ENCODE measurements at places on chromosomes 12 and 14.
A peak's percentile ranks its signal among the peaks of the same experiment; 100 is the strongest.

GRCh38 chr12:90575995-90576394 is 379.0 kb downstream of the CCER1 start:
- no peak for DNase-seq

- no peak for DNase-seq
Observed at GRCh38 chr14:100222224-100223093, 16.5 kb upstream of the YY1 start.

DNA sequence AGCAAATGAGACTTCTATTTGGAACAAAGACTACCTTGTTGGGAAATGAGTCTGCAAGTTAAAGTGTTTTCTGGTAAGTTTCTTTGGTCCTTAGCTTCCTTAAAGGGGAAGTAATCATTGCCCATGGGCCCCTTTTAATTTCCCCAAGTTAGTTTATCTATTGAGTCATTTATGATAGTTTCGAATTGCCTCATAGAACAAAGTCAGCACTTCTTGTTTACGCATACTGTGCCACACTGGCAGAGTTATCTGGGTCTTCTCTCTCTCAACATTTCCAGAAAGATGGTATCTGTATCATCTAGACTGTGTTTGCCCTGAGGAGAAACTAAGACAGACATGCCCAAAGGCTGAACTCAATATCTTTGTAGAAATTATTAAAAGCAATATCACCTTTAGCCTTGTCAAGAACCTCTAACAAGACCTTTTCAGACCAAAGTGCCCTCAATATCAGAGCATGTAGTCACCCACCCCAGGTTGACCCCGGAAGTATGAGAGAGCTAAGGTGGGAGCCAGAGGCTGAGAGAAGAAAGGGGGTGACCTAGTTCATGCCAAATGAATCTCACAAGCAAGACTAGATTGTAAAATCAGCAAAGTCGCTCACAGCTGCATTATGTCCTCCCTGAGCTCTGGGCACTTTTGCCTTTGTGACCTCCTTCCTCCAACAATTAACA is 40.0 kb downstream of the GPR65 start:
- no peak for DNase-seq

DNA sequence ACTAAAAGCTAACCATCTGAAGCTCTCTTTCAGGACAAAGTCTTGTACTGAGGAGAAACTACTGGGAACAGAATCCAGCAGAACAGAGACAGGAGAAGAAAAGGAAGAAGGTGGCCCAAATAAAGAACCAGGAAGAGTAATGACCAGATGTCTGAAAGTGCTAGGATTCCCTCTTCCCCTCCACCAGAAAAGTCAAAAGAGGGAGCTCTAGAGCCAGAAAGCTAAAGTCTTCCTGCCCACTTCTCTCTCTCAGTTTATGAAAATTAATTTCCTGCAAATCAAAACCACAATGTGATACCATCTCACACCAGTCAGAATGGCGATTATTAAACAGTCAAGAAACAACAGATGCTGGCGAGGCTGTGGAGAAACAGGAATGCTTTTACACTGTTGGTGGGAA is 47.2 kb downstream of the SPPL3 start:
- no peak for DNase-seq

GRCh38 chr14:104105071-104105821 is 19.7 kb downstream of the ASPG start:
- DNase-seq = no peak

DNA sequence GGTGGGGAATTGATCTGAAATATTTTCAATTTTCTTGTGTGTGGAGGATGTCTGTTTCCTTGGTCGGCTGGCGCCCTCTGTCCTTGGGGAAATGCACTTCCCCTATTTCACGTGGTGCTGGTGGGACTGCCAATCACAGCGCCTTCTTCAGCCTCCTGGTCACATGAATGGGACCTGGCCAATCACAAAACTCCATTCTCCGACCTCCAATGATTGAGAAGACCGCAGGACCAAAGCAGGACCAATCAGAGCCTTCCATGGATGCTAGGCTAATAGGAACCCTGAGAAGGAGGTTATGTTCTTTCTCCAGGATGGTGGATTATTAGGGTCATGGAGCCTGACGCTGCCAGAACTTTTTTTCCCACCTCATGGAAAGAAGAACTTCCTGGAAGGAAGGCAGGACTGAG is 188.7 kb downstream of the TTC8 start:
- no peak for DNase-seq

DNA sequence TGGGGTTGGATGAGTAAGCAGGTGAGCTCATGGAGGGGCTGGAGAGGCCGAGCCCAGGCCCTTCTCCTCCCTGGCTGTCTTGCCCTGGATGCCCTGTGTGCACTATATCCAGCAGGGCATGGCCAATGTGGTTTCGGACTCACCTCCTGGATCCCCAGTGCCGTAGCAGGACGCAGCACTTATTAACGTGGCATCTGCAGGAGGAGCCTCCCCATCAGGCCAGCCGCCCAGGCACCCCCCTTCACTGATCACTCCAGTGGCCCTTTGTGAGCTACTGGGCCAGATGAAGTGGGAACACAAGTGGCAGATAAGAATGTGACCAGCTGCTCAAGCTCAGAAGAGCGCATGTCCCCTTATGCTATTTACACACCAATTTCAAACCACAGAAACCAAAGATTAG is 43.1 kb upstream of the DICER1 start:
- no peak for DNase-seq

DNA sequence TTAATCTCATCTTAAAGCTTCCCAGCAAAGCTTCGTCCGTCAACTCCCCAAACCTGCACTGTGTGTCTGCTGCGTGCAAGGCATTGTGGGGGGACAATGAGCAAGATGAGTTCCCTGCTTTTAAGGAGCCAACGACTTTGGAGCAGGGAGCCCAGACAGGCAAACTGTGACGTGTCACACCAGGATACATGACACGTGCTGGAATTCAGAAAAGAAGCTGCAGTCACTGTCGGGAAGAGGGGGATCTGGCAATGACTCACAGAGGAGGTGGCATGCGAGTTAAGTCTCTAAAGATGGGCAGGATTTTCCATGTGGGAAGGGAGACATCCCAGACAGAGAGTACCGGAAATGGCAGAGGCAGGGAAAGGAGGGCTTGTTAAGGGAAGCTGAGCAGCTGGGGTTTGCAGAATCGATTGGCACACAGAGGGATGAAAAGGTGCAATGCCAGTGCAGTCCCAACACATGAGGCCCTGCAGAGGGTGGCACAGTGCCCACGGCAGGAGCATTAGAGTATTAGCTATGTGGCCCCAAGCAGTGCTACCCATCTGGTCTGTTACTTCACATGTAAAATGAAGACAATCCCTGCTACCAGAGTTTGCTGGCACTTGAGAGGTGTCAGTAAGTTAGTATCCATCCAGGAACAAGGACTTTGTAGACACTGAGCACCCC is 52.9 kb downstream of the SETD3 start:
- no peak for DNase-seq

DNA sequence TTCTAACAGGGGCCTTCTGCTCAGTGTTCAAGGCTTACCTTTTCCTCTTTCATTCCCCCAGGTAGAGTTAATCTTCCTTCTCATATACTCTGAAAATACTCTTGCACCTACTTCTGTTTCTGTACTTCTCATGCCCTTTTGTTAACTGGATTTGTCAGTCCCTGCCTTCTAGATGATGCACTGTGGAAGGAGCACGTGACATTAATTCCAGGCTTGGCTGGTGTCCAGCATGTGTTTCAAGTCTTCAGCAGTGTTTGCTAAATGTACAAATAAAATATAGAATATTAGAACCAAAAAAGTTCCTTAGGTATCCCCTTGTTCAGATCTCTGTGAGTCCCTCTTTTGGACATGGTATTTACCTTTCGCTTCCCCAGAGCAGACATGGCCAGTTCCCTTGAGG is 27.9 kb upstream of the EVL start:
- no peak for DNase-seq

DNA sequence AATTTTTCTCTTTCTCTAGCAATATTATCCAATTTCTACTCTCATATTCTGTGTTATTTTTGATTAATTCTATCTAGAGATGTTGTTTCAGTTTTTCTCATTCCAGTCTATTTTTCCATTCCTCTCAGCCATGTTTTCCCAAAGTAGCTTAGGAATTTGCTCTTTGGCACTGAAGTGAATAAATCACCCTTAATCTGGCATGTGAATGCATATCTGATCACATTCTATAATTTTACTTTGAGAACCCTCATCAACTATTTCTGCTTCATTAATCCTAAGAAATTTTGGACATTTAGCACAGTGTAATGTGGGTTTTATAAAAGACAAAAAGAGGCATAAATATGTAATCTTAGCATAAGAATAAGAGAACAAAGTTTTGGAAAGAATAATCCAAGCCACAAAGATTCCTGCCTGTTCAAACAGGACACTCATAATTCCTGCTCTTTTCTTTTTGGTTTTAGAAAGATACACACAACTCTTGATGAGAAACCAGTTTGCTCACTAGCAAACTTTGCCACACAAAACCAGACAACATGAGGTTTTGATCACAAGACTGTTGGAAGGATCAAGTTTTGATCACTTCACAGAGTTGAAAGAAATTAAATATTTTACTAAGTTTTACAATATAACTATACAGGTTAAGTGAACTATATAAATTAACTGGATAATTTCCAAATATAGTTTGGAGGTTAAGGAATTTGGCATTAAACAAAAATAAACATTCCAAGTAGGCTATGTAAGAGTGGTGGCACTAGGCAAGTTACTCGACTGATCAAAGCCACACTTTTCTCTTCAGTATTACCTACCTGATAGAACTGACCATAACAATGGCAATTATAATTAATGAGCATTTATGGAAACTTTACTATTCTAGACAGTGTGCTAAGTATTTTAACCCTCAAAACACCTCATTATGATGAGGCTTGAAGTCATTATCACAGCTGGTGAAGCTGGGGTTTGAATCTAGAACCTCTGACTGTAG is 226.6 kb upstream of the TMTC1 start:
- DNase-seq = no peak

- no peak for DNase-seq
Observed at GRCh38 chr14:81125536-81125935, 95.2 kb downstream of the GTF2A1 start.

- DNase-seq = no peak
Observed at GRCh38 chr12:121289962-121290361, 6.5 kb downstream of the CAMKK2 start.

DNA sequence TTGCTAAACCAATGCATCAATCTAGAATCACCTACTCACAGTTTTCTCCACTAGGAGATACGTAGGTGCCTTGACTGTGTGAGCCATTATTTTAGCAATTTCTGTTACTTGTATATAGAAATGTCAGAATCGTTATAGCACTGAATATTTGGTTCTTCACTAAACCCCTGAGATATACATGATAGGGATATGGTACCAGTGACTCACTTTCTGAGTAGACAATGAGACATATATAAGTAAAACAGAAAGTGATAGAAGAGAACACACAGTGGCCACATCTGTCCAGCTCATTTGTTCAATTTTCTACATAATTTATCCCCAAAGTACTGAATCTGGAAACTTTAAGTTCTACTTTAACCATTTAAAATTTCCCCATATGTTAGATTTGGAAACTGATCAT is 1505.5 kb upstream of the TMEM132C start:
- DNase-seq = no peak

DNA sequence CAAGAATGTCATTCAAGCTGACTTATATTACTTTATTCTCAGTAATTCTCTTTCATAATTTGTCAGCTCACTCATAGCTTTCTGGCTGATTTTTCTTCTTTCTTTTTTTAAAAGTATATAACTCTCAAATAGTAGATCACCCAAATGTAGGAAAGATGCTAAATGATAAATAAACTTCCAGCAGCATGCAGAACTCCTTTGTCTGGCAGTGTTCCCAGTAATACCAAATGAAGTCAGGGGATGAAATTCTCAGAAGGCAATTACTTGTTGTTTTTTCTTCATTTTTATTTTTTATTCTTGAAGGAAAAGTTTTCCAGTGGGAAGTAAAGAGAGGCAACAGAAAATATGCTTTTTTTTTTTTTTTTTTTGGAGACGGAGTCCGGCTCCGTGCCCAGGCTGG is 133.3 kb upstream of the SLCO1C1 start:
- DNase-seq = no peak

- DNase-seq = no peak
Observed at GRCh38 chr12:131454418-131455217, 256.3 kb upstream of the SFSWAP start.

DNA sequence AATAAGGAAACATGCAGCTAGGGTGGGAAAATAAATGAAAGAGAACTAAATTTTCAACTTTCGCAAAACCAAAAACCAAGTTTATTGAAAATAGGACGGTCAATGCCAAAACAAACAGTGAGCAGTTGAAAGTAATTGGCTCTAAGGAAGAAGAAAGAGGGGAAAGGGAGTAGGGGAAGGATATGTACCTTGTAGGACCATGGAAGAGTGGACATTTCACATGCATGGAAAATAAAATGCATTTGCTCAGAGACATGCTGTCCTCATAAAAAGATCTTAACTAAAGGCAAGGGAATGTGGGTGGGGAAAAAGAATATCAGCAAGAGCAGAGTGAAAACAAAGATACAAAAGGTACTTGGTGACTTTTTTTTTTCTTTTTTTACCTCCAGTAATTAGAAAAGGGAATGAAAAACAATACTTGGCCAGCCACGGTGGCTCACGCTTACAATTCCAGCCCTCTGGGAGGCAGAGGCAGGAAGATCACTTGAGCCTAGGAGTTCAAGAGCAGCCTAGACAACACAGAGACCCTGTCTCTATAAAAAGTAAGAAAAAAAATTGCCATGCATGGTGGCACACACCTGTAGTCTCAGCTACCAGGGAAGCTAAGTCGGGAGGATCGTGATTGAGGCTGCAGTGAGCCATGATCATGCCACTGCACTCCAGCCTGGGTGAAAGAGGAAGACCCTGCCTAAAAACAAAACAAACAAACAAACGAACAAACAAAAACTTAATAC is 6.6 kb downstream of the TXNDC16 start:
- no peak for DNase-seq

GRCh38 chr12:3446235-3446634 is 44.8 kb upstream of the PRMT8 start:
- DNase-seq = no peak

GRCh38 chr12:26465419-26466097 is 270.2 kb downstream of the SSPN start:
- DNase-seq = no peak

DNA sequence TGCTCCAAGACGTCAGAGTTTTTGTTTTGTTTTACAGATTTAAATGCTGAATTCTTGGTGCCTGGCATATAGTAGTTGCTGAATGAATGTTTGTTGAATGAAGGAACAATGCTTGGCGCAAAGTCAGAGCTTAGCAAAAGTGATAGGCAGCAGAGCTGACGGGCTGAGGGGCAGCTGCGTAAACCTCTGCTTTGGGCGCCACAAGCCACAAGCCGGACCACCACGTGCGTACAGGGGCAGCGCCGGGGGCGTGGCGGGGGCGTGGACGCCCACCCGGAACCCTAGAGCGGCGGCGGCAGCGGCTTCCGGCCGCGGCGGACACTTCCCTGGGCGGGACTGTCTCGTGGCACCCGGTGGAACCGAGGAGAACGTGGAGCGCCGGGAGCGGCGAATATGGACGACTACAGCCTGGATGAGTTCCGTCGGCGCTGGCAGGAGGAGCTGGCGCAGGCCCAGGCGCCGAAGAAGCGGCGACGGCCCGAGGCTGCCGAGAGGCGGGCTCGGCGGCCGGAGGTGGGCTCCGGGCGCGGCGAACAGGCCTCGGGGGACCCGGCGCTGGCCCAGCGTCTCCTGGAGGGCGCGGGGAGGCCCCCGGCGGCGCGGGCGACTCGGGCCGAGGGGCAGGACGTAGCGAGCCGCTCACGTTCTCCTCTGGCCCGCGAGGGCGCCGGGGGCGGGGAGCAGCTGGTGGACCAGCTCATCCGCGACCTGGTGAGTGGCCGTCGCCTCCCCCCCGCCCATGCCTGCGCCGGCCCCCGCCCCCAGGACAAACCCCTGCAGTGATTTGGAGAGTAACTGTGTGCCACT is at the start of gene FBXW8:
Gene FBXW8 (plus strand): TSS at position 306 of the 807 bp plus-strand sequence. CDS start 88 bp downstream, at position 394.
- DNase-seq = peak; percentile 71

Data from CD8-positive, alpha-beta T cell (primary cell).